Left kidney (tissue), 8 donors: ENCODE measurements at places on chromosomes 7 and 10. TPM values are rescaled to one million over a fixed set of nuclear protein-coding genes. Genes with fewer than 3 reads are reported as not detected.
A peak's percentile ranks its signal among the peaks of the same experiment; 100 is the strongest.

GRCh38 chr10:123140983-123141390, 5.2 kb downstream of the HMX3 start:
- no peak for DNase-seq

Gene GJD4
- polyA plus RNA-seq = 0.13 TPM

DNA sequence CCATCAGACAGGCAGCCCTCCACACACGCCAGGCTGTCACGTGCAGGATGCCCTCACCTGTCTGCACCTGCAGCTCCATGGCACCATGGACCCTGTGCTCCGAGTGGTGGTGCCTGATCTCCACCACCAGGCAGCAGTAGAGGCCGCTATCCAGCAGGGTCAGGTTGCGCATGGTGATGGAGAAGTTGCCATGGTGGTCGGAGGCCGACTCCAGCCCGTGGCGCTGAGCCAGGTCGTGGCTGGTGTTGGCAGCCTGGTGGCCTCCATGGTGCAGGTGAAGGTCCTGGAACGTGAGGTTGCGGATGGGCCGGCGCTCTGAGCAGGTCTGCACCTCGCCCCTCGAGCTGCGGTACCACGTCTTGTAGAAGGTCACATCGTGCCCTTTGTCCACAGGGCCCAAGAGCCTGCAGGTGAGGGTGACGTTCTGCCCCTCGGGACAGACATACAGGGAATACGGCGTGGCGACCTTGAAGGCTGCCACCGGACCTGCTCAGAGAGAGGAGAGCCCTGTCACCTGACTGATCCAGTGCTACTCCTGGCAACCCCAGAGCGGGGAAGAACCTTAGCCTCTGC, 11.7 kb downstream of the VSIR start:
- no peak for DNase-seq

Gene GRID1
- 1.1 TPM for polyA plus RNA-seq

Gene IFIT2
- 8.3 TPM for polyA plus RNA-seq

DNA sequence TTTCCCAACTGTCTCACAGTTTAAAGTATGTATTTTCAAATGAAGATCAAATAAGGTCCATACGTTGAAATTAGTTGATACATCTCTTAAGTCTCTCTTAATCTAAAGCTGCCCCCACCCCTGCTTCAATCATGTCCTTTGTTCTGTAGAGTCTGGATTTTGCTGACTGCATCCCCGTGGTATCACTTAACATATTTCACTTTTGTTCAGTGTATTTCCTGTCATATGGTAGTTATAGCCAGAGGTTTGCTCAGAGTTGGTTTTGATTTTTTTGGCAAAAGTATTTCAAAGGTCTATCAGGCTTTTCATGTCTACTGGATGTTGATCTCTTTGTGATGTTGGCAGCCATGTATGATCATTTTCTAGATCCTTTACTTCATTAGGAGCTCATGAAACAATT, 54.4 kb upstream of the ARID5B start:
- no peak for DNase-seq

Gene AEBP1
- 64.2 TPM for polyA plus RNA-seq

- DNase-seq = no peak
Measured at GRCh38 chr7:24907311-24907886, 72.6 kb downstream of the OSBPL3 start.

GRCh38 chr10:89419548-89419947, 5.2 kb downstream of the IFIT5 start:
- no peak for DNase-seq

- no peak for DNase-seq
Measured at GRCh38 chr7:96303686-96304443, 18.0 kb downstream of the SLC25A13 start.

GRCh38 chr7:36317276-36317675, 72.4 kb upstream of the ANLN start:
- DNase-seq = no peak

Gene RELN
- polyA plus RNA-seq = 21.8 TPM

DNA sequence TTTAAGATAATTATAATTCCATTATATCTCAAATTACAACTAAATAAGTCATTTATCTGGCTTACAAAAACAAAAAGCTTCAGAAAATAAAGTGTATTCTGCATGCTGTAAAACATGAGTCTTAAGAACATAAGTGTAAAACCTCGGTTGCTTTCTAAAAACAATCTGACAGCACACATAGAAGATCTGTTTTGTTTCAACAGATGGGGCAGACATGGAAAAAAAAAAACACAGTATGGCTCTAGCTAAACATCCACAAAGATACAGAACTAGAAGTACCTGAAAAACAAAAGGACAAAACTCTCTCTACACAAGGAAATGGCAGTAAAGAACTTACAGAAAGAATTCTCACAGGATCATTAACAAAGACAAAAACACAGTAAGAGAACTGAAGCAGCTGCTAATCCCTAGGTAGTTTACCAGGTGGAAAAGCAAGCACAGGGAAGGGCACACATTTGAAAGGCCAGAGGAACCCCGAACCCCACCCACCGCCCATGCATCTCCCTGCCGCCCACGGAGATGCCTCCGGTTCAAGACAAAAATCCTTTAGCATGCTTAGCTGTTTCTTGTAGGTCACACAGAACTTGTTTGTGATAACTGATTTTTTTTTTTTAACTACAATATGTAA, 42.5 kb downstream of the DLD start:
- DNase-seq = no peak

GRCh38 chr7:33477719-33478480, 348.5 kb downstream of the BBS9 start:
- no peak for DNase-seq

DNA sequence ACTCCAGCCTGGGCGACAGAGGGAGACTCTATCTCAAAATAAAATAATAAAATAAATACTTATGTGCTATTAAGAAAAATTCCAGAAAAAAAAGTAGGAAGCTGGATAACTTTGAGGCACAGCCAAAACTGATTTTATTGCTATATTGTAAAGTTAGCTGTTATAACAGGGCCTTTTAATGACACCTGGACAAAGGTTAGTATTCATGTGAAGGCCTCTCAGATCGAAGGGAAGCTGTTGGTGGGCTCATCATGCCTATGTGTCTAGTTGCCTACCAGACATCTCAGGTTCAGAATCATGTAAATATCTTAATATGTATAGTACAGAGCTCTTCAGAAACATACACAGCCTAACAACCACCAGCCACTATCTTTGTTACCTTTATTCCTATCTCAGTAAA, 143.0 kb downstream of the LCOR start:
- no peak for DNase-seq

- no peak for DNase-seq
Measured at GRCh38 chr7:112296432-112296831, 89.9 kb downstream of the ZNF277 start.

- DNase-seq = no peak
Measured at GRCh38 chr10:61438141-61438988, 14.8 kb downstream of the TMEM26 start.

Gene ACHE
- polyA plus RNA-seq = 2.7 TPM

DNA sequence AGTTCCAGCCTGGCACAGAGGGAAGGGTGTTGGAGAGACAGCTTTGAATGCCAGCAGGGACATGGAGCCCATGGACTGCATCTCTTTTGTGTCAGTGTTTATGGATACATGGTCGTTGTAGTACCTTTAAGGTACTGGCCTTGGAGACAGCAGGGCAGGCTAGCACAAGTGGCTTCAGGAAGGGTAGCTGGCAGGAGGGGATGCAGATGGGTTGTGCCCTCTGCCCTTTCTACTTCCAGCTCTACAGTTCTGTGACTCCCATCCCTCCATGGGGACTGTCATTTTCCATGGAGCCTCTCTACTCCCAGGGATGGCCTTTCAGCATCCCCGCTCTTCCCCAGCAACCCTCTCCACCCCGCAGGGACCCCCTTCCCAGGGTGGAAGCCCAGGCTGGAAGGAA, 25.1 kb downstream of the POLL start:
- no peak for DNase-seq

Gene ZNF394
- 18.6 TPM for polyA plus RNA-seq

DNA sequence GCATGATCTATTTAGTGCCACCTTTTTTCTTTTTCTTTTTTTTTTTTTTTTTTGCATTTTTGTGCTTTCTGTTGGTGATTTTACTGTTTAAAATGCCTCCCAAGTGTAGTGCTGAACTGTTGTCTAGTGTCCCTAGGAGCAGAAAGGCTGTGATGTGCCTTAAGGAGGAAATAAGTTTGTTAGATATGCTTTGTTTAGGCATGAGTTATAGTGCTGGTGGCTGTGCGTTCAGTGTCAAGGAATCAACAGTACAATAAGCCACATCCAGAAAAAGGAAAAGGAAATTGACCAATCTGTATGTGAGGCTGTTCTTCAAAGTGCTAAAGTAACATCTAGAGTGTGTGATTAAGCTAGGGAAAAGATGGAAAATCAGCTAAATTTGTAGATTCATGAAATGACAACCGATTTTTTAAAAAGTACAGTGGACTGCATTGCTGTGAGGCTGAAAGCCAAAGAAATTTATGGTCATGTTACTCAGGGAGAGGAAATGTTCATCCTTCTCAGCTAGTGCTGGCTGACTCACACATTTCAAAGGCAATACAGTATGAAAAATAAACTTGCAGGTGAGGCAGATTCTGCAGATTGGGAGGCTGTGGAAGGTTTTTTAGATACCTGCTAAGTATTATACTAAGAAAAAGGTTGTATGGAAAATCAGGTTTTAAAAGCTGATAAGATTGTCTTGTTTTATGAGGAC, 122.7 kb upstream of the ADCY1 start:
- no peak for DNase-seq

GRCh38 chr10:28120043-28120749, 121.3 kb upstream of the ODAD2 start:
- no peak for DNase-seq

DNA sequence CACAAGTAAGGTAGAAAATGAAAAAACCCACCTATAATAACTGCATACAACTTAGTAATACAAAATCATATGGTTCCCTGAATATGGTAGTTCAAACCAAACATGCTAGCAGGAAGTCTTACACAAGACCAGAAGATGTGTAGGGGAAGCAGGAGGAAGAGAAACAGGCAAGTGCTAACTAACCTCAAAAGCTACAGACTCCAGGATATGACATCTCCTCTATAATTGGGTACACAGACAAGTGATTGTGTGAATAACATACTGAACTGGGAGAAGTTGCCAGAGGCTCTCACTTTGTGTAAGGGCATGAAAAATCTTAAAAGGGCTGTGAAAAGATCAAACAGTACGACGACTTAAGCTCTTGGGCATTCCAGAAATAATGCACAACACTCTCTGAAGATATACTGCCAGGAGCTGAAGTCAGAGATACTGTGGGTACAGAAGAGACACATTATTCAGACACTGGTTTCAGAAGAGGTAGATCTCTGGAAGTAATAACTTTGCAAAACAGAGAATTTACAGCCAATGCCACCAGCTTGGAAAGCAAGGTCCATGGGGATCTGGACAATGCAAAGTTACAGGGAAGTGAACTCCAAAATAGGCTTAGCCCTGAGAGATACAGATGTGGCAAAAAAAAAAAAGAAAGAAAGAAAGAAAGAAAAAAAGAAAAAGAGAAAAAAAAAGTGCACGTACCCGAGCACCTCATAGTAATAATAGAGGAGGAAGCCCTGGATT, 767.2 kb downstream of the TNS3 start:
- DNase-seq = no peak

DNA sequence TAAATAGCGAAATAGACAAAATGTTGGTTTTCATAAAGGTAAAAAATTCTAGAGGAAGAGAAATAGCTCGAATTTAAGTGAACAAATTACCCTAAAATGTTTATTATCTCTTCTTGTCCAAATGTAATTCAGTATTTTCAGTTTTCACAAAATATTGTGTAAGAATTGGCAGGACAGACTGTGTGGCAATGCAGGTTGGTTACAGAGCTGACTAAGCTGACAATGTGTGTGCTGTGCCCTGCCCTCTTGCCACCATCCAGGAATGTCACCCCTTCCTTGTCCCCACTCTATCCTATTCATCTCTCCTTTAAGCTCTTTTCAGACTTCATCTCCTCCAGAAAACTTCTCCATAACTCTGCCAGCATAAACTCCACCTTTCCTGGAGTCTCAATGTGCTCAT, 46.1 kb downstream of the COL28A1 start:
- DNase-seq = no peak

DNA sequence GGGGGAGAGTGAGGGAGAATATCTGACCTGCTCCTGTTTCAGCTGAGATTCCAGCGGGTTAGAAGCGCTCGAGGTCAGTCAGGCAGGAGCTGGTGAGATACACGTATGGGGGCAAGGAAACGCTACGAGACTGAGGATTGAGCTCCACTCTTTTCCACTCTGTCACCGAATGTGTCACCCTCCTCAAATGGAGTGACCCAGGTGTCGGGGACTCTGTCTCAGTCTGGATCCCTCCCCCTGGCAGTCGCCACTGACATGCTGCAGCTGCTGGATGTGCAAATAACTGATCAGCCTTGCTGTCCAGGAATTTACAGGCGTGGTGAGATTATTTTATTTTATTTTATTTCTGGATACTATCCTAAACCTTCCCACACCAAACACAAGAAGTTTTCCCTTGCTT, 100.9 kb upstream of the DPP6 start:
- DNase-seq = no peak

GRCh38 chr10:124741281-124741921, 2.8 kb downstream of the FAM53B start:
- DNase-seq = peak; percentile 91

Gene AMZ1
- 0.63 TPM for polyA plus RNA-seq

DNA sequence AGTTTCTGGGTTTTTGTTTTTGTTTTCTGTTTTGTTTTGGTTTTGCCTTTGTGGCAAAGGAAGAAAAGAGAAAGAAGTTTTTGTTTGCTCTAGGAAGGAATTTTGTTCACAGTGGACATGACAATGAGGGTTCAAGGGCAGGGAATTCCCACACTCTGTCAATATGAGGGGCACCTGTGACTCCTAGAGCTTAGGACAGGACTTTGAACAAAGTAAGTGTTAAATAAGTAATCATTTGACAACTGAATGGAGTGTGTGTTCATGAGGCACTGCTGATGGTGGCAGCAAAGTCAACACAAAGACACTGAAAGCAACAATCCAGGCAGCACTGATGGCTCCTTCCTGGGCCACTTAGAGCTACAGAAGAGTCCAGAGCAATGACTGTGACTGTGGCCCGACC, 1381.1 kb upstream of the LRRTM3 start:
- no peak for DNase-seq

DNA sequence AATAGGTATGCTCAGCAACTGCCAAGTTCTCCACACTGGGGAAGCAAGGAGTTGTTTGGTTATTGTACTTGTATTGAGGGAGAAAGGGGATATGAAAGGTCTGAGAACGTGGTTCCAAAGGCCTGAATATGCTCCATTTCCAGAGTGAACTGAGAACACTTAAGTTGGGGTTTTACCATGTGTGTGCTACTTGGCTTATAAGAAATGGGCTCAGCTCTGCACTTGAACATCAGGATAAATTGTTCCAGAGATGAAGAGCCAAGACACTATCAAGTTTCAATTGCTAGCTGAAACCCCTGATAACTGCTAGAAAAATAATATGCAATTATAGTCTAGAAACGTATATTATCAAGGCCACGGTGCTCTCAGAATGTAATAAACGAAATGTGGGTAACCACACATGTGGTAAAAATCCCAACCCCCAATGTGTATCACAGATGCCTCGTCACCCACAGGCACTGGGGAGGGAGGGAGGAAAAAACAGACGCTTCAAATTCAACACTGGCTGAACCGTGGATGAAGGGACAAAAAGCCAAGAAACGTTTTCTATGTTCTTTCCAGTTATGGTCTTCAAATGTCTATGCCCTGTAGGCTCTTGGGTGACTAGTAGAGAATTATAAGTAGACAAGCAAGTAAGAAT, 16.3 kb downstream of the ELMO1 start:
- no peak for DNase-seq
